Tongue (tissue), 3 donors: ENCODE measurements at places on chromosomes 4 and X. TPM values are rescaled to one million over a fixed set of nuclear protein-coding genes. Genes with fewer than 3 reads are reported as not detected.

GRCh38 chr4:182351485-182351884, 108.3 kb downstream of the TENM3 start:
- no peak for DNase-seq

DNA sequence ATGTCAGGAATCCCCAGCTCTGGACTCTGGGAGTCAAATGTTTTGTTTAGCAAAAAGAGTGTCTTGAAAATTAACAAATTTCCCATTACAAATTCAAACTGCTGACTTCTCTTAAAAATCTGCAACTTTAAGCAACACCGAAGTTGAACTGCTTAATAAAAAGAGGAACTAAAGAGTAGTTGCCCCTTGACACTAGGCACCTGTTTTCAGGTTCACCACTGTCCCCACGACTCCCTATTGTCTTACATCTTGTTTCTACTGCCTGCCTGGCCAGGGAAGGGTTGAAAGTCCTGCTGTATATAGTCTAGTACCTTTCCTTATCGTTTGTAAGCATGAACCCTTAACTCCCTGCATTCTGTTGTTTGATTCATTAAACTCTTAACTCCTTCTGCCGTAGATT, 173.9 kb downstream of the SCFD2 start:
- no peak for DNase-seq

DNA sequence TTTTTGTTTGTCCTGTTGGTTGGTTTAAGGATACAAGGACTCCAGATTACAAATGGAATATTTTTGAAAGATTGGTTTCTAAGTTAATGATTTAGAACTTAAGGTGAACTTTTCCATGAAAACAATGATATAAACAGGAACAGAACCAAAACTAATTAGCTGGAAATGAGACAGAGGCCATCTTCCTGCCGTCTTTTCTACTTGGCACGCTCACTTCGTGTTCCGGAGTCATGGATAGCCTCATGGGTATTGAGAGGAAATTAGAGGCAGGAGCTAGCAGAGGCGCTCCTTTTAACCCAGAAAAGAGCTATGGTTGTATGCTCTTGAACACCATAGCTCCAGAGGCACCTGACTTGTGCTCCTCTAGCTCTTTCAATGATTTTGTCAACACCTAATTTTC, 2.4 kb downstream of the FAM241A start:
- DNase-seq, result peak; percentile 5

GRCh38 chr4:4585012-4585670, 43.3 kb upstream of the STX18 start:
- DNase-seq, result no peak

- no peak for DNase-seq
These were observed 374.8 kb downstream of the PDGFC start for GRCh38 chr4:156596706-156597329.

DNA sequence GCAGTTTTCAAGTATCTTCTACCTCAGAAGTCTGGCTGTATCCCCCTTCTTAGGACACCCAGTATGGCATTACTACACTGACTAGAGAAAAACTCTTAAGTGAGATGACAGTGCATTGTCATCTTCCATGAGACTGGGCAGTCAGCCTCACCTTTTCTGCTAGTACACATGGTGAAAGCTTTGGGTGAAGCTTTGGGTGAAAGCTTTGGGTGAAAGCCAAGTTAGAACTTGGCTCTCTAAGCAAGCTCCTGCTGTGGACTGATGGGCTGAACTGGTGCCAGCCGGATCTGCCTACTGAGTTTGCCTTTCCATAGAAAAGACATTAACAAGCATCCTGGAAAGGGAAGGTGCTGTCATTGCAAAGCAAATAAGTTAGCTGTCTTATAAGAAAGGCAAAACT, 8.8 kb downstream of the EPHA5 start:
- DNase-seq, result peak; percentile 13

DNA sequence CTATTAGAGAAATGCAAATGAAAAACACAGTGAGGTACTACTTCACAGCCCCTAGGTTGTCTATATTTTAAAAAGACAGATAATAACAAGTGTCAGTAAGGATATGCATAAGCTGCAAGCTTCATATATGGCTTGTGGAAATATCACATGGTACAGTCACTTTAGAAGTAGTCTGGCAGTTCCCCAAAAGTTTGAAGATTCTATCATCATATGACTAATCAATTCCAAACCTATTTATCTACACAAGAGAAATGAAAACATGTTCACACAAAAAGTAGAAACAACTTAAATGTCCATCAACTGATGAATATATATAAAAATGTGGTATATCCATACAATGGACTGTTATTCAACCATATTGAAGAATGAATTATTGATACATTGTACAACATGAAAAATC, 185.8 kb upstream of the STK26 start:
- DNase-seq, result no peak

DNA sequence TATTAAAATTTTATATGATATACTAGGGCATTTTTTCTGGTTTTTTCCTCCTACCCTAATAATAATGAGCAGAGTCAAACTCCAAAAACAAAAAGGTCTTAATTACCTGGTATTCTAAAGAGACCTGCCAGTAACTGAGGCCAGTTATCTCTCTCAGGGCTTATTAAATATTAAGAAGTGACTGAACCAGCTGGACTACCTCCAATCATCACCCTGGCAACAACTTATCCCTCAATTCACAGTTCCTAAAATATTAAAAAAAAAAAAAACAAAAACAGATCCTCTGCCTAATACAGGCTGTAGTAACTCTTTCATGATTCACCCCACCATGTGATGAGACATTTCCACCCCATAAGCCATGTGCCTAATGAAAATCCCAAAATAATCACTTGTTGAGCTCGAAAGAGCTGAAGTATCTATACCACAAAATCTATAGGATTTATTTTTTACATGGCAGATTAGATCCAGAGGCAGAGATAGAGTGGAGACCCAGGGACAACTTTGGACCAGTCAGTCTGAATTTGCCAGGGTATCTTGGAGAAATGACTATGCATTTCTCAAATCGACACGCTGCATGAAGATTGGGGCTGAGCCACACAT, 698.0 kb downstream of the FAT4 start:
- DNase-seq, result peak; percentile 70

The SAGE1 gene
- total RNA-seq, result not detected
